GM23338 (cell line): ENCODE measurements at places on chromosomes 11 and 22. TPM values are rescaled to one million over a fixed set of nuclear protein-coding genes. Genes with fewer than 3 reads are reported as not detected.

- DNase-seq: no peak
- no peak overlapping the region for H3K4me3 ChIP-seq
- no peaks in the 10 kb centered on the region for H3K27me3 ChIP-seq
These were observed 13.7 kb downstream of the RASD2 start for GRCh38 chr22:35554297-35554845.

DNA sequence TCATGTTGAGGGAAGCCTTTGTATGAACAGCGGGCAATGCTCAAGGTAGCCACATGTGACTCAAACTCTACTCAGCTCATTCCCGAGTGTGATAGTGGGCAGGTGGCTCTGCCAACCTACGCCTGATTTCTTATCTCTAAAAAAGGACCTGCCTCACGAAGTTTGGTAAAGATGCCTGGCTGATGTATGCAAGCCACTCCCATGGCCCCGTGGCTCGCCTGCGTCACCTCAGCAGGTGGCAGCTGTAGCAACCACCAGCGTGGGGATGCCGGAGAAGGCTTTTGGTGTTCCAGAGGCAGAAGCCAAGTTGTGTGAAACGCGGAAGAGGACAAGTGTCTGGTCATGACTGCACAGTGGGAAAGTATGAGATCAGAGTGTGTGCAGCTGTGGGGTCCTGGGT is 5.4 kb downstream of the FADS2 start:
- 0 out of 2 replicates have a peak overlapping the region, but pooled peaks have one; percentile 28 for H3K4me3 ChIP-seq
- H3K4me1 ChIP-seq: peaks cover 64% of the 10 kb centered on the region
- H3K36me3 ChIP-seq: peaks cover 7% of the 10 kb centered on the region

The APOA1 gene
- total RNA-seq: not detected in 2 replicates

DNA sequence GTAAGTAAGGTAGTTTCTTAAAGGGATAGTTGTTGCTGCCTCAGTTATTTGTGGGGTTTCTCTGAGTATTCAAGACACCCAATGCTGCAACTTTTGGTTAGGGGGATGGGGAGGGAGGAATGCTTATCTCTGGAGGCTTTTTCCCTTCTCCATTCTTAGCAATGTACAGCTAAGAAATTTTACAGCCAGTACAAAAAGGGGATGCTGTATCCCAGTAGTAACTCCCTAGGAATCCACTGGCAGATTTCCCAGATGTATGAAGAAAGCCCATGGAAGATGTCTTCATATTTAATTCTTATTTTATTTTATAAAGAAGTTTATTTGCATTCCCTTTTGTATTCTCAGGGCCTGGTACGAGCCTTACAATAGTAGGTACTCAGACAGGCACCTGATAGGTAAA is 154.8 kb downstream of the ENTHD1 start:
- H3K27me3 ChIP-seq: no peaks in the 10 kb centered on the region
- H3K4me3 ChIP-seq: no peak overlapping the region
- DNase-seq: no peak
- H3K27ac ChIP-seq: no peak overlapping the region
- no peaks in the 10 kb centered on the region for H3K36me3 ChIP-seq
- peaks cover 6% of the 10 kb centered on the region; the same call in 1 of the 2 replicates for H3K4me1 ChIP-seq

DNA sequence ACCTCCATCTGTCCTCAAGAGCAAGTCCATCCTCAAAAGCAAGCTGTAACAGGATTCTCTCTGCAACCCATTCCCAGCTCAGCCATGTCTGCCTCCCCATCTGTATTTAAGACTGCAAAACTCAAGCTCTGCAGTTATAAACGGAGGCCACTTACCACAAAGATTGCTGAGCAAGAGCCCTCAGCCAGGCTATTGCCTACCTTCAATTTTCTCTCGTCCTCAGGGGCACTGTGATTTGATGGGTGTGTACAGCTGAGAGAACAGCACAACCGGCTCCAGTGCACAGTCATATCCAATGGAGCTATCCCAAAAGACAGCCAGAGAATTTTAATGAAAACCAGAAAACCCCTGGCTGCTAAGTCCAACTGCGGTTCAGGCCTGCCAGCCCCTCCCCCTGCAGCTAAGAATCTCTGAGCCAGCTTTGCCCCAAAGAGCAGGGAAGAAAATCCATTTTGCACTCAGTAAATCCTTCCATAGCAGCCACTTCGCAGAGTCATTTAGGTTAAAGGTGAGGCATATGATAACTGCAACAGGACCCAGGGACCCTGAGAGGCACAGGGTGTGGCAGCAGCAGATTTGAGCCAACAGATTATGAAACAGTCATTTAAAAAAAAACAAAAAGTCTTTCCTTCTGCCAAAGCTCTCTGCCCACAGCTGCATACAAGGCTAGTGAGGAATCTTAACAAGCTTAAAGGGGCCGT is 37.6 kb downstream of the RAB30 start:
- H3K4me3 ChIP-seq: no peak overlapping the region
- no peaks in the 10 kb centered on the region for H3K36me3 ChIP-seq
- no peaks in the 10 kb centered on the region for H3K27me3 ChIP-seq
- peak overlapping the region; percentile 42; the same call in 1 of the 2 replicates for H3K27ac ChIP-seq

GRCh38 chr22:36220451-36220921 is 18.8 kb downstream of the APOL2 start:
- H3K4me3 ChIP-seq: no peak overlapping the region
- H3K27me3 ChIP-seq: no peaks in the 10 kb centered on the region
- peak; percentile 48 for DNase-seq
- H3K36me3 ChIP-seq: no peaks in the 10 kb centered on the region
- H3K4me1 ChIP-seq: peaks cover 3% of the 10 kb centered on the region; the same call in 1 of the 2 replicates

- no peaks in the 10 kb centered on the region for H3K36me3 ChIP-seq
- no peaks in the 10 kb centered on the region for H3K4me1 ChIP-seq
- DNase-seq: no peak
- H3K27ac ChIP-seq: no peak overlapping the region
These were observed 314.9 kb downstream of the MIAT start for GRCh38 chr22:26972286-26972685.

DNA sequence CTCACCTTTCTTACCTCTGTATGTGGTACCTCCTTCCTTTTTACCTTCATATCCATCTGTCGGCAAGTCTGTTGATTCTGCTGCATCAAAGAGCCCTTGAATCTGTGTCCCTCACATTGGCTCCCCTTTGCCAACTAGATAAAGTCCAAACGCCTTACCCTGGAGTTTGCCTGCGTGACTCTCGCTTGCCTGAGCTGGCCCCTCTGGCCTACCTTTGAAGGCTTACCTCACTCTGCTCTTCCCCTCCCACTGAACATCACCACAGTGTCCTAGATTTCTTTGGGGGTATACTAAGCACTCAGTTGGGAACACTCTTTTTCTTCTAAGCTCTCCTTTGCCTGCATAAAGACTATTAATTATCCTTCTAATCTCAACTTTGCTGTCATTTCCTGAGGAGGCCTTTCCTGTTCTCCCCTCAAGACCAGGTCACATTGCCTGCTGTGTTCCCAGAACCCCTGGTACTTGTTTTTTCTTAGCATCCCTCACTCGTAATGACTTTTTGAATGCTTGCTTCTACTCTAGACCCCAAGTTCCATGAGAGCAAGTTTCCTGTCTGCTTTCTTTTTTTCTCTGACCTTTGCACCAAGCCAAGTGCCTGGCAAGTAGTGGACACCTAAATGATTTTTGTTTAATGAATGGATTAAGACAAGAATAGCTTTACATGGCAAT is 67.8 kb upstream of the ADORA2A start:
- no peaks in the 10 kb centered on the region for H3K4me1 ChIP-seq
- no peak for DNase-seq
- no peak overlapping the region for H3K4me3 ChIP-seq
- no peaks in the 10 kb centered on the region for H3K27me3 ChIP-seq
- H3K36me3 ChIP-seq: peaks cover 18% of the 10 kb centered on the region

The CACNA1I gene
- total RNA-seq: 1.7 and 2.4 TPM in 2 replicates

DNA sequence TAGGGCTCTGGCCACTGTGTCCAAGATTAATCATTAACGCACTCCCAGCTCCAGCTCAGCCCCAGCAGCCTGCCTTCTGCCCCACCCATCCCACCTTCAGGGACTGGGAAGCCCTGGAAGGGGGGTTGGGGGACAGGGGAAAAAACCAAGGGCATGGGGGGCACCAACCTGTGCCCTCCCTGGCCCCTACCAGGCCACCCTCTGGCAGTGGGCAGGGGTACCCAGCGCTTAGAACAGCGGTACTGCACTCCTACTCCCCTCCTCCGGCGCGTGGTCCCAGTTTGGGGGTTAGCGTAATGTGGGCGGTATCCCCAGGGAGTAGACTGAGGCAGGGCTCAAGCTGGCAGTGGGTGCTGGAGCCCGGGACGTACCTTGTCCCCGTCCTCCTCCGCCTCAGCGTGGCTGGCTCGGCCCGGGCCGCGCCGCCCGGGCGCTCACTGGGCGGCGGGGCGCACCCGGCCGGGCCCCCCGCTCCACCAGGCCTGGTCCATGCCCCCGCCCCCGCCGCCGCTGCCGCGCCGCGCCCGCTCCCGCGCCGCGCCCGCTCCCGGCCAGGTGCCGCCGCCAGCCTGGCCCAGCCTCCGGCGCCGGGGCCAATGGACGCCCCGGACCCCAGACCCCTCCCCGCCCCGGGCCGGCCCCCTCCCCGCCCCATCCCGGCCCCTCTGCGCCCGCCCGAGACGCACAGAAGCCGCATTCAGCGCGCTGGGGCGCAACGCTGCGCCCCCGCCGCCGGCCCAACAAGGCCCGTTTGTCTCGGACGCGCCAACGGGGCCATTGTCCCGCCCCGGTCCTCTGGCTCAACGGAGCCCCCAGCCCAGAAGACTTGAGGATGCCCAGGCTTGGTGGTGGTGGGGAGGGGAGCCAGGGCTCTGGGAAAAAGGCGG is at the start of gene GAL3ST1:
TSS of gene GAL3ST1 (minus strand) at position 571 of the 887 bp plus-strand sequence. CDS start 17,273 bp downstream, outside the sequence.
- H3K4me1 ChIP-seq: peaks cover 9% of the 10 kb centered on the region; the same call in 1 of the 2 replicates
- H3K36me3 ChIP-seq: peaks cover 12% of the 10 kb centered on the region; the same call in 1 of the 2 replicates
- DNase-seq: peak; percentile 74
- no peaks in the 10 kb centered on the region for H3K27me3 ChIP-seq
- H3K27ac ChIP-seq: no peak within 1 kb of the TSS

The MYH9 gene
- total RNA-seq: 204 and 233 TPM in 2 replicates
